ENCODE measurements at places on chromosomes 13 and 19. TPM values are rescaled to one million over a fixed set of nuclear protein-coding genes. Genes with fewer than 3 reads are reported as not detected.

- DNase-seq = no peak
Measured at GRCh38 chr13:71460211-71460610, 406.8 kb downstream of the DACH1 start.

DNA sequence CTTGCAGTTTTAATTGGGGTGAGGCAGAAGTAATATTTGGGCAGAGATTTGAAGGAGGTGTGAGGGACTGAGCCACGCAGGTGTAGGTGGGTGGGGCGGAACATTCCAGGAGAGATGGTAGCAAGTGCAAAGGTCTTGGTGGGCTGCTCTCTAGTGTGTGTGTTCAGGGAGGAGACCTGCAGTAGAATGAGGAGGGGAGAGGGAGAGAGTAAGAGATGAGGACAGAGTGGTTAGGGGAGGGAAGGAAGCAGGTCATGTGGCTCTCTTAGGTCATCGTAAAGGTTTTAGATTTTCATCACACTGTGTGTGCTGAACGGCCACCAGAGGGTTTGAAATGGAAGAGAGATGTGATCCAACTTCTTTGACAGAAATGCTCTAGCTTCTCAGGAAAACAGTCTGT, 33.5 kb downstream of the WASF3 start:
- DNase-seq = no peak

- no peak for DNase-seq
Measured at GRCh38 chr13:101576455-101576854, 124.0 kb downstream of the ITGBL1 start.

- no peak for DNase-seq
Measured at GRCh38 chr13:46684287-46685001, 112.5 kb downstream of the ESD start.

The ZNF491 gene
- total RNA-seq = 3.9 TPM

All from thoracic aorta (tissue), 2 donors.